Stimulated activated CD8-positive, alpha-beta memory T cell treated with anti-CD3 and anti-CD28 coated beads, Interleukin-7, amount 100 ng/mL, for 1 hour (primary cell): ENCODE measurements at places on chromosomes 6 and 20.

GRCh38 chr20:60138256-60139220, 180.3 kb downstream of the CDH26 start:
- DNase-seq = peak; percentile 4

DNA sequence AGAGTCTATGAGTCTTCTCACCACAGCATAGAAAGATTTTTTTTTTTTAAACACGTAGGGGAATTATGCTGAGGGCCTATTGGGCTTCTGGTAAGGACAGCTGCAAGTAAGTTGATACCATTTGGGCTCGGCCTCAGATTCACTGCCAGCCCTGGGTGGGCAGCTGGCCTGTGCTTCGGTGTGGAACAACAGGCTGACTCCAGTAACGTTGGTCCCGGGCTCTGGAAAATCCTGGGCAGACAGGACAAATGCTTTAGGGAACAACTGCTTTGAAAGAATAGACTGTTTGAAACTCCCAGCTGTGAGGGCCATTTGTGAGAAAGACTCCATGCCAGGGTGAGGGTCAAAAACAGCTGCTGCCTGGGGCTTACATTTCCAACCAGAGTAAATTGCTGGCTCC, 366.5 kb downstream of the QKI start:
- DNase-seq = no peak

- DNase-seq = no peak
Observed at GRCh38 chr20:3842348-3842930, 4.2 kb upstream of the MAVS start.

DNA sequence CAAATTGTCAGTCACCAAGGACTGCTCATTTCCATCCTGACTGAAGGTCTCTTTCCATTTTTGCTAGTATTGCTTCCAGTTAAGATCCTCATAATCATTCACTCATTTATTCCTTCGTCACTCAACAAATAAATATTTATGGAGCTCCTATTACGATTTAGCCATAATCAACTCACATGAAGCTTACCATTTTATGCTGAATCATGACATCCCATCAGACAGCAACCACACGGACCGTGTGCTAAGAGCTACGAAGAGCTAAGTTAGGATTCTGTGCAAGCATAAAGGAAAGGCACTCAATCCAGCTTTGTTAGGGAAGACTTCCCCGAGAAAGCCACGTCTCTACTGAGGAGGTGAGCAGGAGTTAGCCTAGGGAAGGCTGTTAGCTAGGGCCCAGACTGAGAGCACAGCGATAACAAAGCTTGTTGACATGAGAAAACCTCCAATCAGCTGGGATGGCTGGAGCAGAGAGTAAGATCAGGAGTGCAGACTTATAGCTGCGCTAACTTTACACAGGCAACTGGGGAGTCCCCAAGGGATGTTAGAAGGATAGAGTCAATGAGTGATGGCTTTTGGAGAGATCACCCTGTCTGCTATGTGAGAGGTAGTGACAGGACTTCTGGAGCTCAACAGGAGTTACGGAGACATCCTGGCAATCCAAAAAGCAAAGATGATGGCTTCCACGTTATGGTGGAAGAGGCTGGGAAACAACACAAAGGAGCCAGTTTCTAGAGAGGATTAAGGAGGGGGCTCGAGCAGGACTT, 2.6 kb upstream of the GID8 start:
- no peak for DNase-seq

DNA sequence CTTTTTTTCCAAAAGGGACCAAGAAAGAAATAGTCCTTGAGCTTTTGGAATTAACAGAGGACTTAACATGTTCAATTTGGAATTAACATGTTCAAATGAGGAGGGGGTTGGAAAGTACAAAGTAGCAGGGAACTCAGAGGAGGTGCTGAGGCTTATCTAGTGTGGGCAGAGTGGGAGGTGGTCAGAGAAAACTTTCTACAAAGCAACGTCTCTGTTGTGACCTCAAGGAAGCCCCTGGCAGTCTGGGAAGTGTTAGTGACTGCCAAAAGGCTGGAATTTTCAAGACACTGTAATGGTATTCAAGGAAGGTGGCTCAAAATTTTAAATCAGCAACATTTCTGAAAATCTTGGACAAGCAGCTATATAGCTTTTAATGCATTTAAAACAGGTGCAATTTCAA, 7.3 kb downstream of the ECI2 start:
- DNase-seq = no peak
